Renal cortex interstitium (tissue), 15 donors: ENCODE measurements at places on chromosomes 16 and 17. TPM values are rescaled to one million over a fixed set of nuclear protein-coding genes. Genes with fewer than 3 reads are reported as not detected.

DNA sequence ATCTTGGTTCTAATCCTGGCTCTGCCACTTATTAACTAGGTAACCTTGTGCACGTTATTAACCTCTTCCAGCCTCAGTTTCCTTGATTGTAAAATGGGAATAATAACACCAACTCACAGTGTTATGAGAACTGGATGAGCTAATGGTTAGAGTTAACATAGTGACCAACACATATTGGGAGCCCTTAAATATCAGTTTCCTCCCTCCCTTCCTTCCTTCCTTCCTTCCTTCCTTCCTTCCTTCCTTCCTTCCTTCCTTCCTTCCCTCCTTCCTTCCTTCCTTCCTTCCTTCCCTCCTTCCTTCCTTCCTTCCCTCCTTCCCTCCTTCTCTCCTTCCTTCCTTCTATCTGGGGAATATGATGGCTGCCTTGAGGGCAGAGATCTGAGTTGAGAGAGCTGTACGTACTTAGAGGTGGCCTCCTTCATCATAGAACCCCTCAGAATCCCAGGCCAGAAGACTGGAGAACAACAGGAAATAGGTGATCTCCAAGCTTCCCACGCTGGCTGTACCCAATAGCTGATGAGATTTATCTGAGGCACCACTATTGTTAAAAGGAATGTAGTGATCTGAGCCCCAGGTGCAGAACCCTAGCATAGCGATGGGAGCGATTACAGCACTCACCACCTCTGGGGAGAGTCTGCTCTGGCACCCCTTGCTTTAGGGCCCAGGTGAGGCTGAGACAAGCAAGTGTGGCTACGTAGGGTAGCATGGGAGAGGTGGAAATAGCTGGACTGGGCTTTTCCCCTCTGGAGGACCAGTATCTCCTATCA lies 26.2 kb downstream of the CCR7 start:
- no peak for DNase-seq

DNA sequence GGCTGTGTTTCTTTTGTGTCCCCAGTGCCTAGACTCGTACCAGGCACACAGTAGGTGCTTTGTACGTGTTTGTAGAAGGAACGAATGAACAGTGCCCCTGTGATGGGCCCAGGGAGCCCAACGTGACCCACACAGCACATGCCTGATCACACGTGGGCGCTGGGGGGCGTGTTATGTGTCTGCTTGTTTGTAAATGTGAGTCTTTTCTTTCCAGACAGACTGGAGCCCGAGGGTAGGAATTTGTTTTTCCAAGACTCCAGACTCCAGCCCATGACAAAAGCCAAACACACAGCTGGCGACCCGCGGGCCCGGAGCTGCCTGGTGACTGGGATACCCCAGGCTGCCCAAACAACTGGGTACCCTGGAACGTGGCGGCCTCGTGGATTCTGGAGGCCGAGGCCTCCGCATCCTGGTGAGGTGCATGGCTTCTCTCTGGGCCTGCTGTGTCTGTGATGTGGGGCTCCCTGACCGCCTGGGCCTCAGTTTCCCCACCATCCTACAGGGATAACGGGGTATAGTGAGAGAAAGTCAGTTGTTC lies 14.9 kb upstream of the CBFA2T3 start:
- no peak for DNase-seq

GRCh38 chr17:63774141-63774968 lies at the start of gene DDX42:
DDX42 (plus strand) TSS chr17:63774170; CDS start chr17:63787050, 12,880 bp downstream.
- DNase-seq: peak; percentile 39

GRCh38 chr17:57810721-57811637 lies 38.9 kb downstream of the MRPS23 start:
- peak; percentile 64 for DNase-seq

DNA sequence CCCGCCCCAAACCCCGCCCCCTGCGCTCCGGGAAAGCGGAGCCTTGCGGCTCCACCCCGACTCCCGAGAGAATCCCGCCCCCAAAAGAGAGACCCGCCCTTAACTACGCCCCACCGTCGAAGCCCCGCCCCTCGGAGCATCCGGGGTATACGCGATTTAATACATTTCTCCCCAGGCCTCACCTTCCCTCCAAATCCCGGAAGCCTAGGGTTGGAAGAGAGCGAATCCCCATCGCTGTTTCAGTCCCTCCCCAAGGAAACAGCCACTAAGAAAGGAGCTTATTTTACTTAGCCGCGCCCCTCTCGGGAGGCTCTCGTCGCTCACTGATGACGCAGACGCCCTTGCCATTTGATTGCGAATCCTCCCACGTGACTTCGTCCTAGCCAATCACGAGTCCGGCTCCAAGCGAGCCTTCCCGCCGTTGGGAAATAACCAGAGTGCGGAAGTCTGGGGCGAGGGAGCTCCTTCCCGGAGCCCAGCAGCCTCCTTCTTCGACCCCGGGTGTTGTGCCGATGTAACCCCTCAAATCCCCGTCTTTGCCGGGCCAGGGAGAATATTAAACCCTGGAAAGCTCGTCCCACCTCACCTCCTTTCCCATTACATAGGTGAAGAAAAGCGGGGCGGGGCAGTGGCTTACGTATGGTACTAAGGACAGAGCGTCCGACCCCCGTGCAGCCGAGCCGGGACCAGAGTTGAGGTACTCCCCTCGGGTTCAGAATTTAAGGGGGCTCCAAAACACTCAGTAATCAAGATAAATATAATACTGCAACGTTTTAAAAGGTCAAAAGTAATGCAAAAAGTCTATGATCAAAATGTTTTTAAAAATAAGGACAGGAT lies 461 bp upstream of the FDXR start:
- DNase-seq: peak; percentile 100

GRCh38 chr16:912684-913613 lies 57.8 kb downstream of the LMF1 start:
- DNase-seq: no peak

- no peak for DNase-seq
Measured at GRCh38 chr17:78947235-78948149, 22.3 kb upstream of the TIMP2 start.

DNA sequence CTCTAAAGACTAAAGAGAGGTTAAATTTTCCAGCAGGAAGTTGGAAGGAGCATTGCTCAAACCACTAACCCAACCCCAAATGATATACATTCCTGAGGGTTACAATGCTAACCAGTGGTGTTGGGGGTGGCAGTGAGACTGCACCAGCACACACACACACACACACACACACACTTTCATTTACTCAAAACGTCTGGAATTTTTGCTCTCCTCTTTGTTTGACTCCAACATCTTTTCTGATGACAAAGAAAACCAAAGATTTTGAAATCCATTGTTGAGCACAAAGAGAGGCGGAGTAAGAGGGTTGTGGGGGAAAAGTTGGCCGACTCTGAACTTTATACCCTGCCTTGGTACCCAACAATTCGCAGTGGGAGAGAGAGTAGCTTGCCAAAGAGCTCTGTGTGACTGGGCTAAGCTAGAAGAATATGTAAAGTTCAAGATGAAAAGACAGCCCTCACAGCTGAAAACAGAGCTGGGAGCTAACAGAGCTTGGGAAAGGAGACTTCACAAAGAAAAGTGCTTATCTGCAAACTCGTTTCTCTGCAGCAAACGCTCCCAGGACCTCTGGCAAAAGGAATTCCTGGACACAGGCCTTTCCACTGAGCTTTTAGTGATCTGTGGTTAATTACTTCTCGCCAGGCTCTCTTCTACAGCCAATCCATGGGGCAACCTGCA lies 426.0 kb upstream of the CDH11 start:
- no peak for DNase-seq

GRCh38 chr17:45918241-45918745 lies 23.9 kb downstream of the MAPT start:
- no peak for DNase-seq

- DNase-seq: no peak
Measured at GRCh38 chr17:62804025-62804424, 4.1 kb downstream of the MARCHF10 start.

DNA sequence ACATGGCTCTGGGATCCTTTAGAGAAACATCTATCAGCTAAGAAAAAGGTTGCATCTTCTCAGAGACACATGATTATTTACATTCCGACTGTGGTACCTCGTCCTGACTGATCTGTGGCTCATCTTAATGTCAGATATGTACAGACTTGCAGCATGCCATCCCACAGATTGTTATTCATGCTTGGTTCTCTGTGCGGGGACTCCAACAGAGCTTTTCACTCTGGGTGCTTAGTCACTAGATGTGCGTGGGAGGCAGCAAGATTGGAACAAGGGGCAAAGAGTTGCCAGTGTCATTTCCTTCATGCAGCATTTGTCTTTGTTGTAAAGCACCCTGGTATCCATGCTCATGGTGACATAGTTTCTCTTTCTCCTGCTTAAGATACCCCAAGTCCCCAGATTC lies 179.1 kb upstream of the CACNG5 start:
- no peak for DNase-seq

DNA sequence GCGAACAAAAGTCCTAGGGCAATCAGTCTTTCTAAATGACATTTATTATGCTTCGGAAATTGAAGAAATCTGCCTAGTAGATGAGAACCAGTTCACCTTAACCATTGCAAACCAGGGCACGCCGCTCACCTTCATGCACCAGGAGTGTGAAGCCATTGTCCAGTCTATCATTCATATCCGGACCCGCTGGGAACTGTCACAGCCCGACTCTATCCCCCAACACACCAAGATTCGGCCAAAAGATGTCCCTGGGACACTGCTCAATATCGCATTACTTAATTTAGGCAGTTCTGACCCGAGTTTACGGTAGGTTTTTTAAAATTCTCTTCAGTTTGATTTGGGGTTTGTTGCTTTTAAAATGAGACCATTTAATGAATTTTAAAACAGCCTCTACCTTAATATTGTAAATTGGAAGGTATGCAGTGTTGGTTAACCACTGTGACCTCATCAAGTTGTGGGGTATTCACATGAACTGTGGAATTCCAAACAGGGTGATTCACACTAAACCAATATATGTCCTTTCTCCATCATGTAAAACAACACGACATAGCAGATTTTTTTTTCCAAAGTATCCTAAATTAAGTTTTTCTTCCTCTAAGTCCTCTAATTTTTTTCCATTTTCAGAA lies 6.2 kb upstream of the EVI2A start:
- no peak for DNase-seq

- DNase-seq: no peak
Measured at GRCh38 chr17:62891659-62892058, 74.4 kb upstream of the TANC2 start.

DNA sequence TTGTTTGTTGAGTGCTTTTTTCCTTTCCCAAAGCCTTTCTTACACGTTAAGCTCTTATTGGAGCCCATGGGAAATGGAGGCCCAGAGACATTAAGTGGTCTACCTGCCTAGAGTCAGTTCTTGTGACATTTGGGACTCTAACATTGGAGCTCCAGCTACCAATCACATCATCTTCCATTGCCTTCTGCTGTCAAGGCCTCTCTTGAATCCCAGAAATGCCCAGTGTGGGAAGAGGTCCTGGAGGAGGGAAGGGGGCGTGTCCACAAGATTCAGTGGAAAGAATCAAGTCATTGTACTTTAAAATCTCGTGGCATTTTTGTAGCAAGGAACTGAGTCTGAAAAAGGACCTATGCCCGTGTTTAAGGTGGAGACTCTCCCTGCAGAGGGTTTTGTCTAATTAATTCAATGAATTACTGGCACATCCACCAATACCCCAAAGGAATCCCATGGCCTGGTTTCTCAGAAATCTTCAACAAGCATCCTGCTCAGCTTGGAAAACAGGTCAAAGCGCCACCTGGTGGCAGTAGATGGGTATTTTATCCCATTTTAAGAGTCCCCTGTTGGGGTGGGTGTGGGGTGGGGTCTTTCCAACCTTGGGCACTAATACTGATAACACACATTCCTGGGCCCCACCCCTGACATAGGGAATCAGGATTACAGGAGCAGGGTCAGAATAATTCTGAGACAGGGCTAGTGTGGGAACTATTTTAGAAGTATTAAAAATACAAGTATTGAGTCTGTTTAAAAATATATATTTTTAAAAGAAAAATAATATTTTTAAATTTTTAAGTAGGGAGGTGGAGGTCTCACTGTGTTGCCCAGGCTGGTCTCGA lies 24.6 kb downstream of the GPT2 start:
- DNase-seq: no peak

GRCh38 chr17:77400445-77400870 lies 259.7 kb downstream of the SEC14L1 start:
- no peak for DNase-seq

- DNase-seq: no peak
Measured at GRCh38 chr17:18920911-18921441, 31.0 kb upstream of the SLC5A10 start.

- DNase-seq: no peak
Measured at GRCh38 chr16:59748531-59748930, 1014.4 kb upstream of the GOT2 start.

DNA sequence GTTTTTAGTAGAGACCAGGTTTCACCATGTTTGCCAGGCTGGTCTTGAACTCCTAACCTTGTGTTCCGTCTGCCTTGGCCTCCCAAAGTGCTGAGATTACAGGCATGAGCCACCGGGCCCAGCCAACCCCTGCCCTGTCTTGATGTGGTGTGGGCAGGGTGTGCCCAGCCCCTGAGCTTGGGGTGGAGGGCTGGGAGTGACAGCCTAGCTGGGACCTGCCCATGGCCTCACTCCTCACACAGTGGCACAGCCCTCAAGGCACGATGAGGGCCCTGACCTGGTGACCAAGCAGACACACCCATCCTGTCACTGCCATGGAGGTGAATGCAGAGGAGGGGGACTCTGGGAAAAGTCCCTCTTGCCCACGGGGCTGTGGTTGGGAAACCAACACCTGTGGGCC lies 3.0 kb downstream of the IL32 start:
- DNase-seq: no peak

GRCh38 chr17:16272111-16272840 lies 55.3 kb downstream of the PIGL start:
- no peak for DNase-seq

GRCh38 chr16:89048871-89049422 lies 44.7 kb upstream of the ACSF3 start:
- no peak for DNase-seq

DNA sequence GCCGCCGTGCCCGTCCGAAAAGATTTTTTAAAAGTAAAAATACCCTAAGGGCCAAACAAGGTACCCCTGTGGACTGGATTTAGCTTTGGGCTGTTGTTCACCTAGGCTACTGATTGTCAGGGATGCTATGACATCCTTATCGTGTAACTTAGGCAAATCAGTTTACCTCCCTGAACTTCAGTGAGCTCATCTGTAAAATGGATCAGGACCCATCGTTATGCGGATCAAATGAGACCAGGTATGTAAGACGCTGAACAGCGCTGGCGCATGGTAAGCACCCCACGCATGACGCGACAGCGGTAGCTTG lies 658 bp upstream of the ZNF771 start:
- DNase-seq: no peak

- DNase-seq: no peak
Measured at GRCh38 chr17:78342449-78343186, 17.3 kb downstream of the SOCS3 start.

DNA sequence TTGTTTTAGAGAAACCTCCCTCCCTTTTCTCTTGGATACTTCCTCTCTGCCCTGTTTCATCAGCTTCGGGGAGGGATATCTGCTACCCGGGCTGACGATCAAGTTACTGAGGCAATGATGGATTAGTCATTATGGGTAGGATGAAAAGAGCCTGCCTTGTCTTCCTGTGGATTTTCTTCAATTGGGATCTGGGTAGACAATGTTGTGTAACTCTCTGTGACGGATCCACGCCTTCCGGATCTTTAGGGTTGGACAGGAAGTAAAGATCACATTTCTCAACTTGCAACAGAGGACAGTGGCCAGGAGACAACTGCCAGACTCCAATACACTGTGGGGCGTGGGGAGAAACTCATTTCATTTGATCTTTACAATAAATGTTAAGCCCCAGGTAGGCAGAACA lies 11.3 kb upstream of the CHST6 start:
- DNase-seq: no peak

ACSM2A gene
- 132 TPM for polyA plus RNA-seq

SOX8 gene
- polyA plus RNA-seq: 3.4 TPM

RNF43 gene
- 8.9 TPM for polyA plus RNA-seq

LPO gene
- polyA plus RNA-seq: 0.14 TPM

CTRL gene
- polyA plus RNA-seq: 7.6 TPM

TLCD3B gene
- 0.65 TPM for polyA plus RNA-seq

CDIPT gene
- polyA plus RNA-seq: 83.8 TPM

CMIP gene
- 41.0 TPM for polyA plus RNA-seq
